NCI-H2081 treated with DMSO at 0.1 percent for 48 hours (cell line): ENCODE measurements at places on chromosomes 2 and 18.

DNA sequence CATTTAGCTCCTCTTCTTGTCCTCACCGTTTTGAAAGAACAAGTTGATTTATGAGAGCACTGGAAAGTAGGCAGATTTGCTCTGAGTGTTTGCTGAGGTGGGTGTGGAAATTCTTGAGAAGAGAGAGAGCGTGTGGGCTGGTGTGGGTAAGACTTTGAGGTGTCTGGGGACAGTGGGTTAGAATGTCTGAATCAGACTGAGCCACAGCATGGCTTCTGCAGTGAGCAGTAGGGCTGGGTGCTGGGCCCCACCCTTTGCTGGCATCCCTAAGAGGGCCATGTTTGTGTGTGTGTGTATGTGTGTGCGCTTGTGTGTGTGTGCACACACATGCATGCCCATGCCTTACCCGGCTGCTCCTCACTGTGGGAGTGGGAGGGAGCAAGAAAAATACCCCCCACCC is 63.7 kb downstream of the COPS8 start:
- no peak for DNase-seq

- no peak for DNase-seq
These were observed 15.8 kb downstream of the PASK start for GRCh38 chr2:241133436-241133820.

DNA sequence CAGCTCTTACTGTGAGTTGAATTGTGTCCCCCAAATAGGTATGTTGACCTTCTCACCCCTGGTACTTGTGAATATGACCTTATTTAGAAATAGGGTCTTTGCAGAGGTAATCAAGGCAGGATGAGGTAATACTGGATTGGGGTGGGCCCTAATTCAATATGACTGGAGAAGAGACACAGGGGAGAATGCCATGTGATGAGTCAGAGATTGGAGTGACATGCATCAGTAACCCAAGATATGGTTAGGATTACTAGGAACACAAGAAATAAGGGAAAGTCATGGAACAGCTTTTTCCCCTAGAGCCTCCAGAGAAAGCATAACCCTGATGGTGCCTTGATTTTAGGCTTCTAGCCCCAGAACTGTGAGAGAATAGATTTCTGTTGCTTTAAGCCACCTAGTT is 37.0 kb upstream of the ATP5MC3 start:
- no peak for DNase-seq

DNA sequence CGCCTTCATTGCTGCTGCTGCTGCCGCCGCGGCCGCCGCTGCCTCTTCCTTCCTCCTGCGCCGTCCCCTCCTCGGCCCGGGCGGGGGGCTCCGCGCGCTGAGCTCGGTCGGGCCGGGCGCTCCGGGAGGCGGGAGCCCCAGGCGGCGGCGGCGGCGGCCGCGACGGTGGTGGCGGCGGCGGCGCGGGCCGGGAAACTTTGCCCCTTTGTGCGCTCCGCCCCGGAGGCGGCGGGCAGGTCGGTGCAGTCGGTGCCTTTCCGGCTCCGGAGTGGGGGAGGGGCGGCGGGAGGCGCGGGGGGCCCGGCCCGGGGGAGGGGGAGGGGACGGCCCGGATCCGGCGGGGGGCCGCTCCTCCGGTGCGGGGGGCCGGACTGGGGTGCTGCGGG is 205 bp downstream of the TET3 start:
- no peak for DNase-seq

DNA sequence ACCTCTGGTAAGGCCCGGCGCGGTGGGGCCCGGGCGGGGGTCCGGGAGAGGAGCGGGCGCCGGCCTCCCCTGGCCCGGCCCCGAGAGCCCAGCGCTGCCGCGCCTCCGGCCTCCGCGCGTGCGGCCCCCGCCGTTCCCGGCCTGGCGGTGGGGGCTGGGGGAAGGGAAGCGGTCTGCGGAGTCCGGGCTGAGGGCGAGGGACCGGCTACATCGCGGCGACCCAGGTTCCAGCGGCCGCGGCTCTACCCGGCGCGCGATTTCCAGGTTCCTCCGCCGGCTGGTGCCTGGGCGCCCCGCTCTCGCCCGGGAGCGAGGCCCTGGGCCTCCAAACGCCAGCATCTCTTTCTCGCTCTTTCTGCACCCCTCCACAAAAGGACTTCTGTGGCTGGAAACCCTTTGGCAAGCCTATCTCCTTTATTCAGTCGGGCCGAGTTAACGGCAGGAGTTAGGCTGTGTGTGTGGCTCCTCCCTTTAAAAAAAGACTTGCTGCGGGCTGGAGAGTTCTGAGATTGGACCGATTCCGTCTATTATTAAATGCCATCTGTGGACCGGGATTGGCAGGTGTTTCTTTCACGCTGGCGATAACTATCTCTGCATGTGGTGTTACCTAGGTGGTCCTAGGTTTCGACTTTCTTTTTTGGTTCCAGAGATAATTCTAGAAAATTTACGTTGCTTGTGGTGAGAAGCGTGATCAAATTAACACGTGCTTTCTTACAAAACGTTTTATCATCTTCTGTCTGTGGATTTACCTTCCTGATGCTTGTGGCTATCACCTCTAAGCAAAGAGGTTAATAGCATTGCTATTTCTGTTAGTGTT is 592 bp downstream of the ME2 start:
- no peak for DNase-seq

GRCh38 chr2:8502316-8502715 is 179.5 kb upstream of the ID2 start:
- DNase-seq, result no peak

DNA sequence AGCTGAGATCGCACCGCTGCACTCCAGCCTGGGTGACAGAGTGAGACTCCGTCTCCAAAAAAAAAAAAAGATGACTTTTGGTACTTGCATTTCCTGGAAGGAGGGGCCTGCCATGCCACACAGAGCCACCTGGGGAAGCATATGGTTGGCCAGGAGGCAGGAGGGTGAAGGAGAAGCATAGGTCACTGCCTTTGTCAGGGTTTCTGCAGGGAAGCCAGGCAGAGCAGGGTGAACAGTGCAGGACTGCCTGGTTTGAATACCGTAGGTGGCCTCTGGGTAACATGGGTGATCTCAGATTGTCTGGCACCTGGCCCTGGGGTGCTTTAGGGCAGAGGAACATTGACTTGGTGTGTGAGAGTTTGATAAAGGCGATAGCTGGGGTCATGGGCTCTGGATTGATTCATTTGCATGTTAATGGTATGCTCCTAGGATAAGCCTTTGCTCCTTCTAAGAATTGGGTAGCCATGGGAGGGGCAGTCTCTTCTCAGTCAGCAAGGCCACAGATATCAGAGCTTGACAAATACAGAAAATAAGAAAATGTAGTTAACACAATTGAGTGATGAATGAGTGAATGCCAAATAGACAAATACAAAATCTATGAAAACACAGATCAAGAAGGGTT is 124.0 kb upstream of the SEC11C start:
- no peak for DNase-seq

DNA sequence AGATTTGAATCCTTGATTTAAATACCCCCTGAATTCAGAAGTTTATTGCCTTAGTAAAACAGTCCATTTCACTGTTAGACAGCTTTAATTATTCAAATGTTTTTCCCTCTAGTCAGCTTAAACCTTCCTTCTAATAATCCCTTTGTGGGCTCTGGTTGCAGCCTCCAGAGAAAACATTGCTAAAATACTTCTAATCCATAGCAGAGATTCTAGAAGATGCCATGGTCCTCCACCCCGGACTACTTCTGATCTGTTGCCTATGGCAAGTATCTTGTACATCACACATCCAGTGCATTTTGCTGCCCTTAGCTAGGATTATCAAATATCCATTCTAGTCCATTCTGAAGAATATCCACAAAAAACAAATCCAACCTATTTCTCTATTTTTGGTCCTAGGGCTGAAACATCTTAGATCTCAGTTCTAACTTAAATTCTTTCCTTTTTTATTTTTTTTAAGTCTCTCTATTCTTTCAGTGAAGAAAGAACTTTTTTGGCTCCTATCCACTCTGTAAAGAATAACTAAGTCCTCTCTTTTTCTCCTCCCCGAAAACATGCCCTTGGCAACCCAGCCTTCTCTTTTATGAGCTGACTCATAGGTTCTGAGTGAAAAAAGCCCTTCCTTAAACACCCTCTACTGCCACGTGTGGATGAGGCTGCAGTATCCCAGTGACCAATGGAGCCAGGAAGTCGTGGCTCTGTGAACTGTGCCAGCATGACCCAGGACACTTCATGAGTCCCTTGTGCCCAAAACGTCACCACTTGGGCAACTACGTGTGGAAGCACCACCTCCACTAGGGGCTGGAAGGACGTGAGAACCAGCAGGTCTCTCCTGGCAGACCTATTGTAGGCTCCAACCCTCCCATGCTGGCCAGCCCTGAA is 349.8 kb downstream of the TNS1 start:
- no peak for DNase-seq

- DNase-seq, result no peak
These were observed 1.6 kb downstream of the SMAD7 start for GRCh38 chr18:48949050-48949605.

GRCh38 chr2:15744820-15745219 is 153.2 kb downstream of the DDX1 start:
- DNase-seq, result no peak

DNA sequence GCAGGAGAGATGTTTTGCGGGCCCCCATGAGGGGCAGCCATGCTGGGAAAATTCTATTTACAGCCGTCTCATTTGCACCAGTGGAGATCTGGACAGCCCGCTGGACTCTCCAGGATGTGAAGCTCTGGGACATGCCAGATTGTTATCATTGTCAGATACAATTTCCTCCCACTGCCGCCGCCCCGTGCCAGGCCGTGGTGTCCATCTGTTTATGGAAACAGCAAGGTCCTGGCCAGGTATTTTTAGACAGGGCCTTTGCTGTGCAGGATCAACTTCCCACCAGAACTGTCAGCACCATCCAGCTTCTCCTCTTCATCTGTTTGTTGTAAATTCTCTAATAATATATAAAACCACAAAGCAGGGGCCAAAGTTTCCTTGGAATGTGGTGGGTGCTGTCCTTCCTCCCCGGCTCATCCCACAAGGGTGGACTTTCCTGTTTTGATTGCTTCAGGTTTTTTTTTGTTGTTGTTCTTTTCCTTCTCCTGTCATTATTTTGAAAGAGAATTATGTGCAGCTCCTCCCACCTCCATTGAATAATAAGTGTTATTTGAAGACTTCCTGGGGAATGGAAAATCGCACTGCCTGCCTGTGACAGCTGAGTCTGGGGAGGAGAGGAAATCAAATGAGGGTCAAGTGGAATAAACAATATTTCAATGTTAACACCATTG is 398.1 kb downstream of the TNS1 start:
- no peak for DNase-seq

DNA sequence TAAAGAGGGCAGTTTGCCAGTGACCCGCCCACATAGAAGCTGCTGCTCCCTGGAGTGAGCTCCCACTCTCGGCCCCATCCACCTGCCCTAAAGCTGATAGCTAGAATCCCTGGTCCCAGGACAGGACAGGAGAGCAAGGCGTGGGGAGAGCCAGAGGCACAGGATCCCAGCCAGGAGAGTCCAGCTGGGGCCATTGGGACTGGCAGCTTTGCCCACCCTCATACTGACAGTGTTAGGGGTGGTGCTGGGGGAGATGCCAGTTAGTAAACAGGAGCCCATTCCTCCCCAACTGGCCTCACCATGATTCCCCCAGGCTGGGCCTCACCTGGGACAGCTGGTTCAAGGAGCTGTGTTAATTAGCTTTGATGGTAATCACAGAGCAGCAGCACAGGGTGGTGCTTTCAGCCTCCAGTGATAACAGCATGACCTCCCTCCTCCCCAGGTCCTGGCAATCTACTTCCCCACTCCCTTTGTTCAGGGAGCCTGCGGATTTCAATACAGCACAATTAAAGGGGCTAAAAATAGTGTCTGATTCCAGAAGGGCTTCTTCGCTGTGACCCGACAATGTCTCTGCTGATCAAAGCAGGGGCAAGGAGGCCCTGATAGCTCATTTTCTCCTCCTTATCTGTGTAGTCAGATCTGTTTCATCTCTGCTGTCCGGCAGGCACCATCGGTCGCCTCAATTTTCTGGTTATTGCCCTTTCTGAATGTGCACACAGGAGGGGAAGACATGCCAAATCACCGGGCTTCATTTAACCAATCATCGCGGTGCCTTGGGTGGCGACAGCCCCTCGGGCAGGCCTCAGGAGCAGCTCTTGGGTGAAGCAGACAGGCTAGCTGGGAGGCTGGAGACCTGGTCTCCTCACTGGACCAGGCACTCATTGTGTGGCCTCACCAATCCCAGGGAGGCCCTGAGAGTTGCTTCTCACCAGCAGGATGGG is 119.9 kb upstream of the TEX51 start:
- DNase-seq, result no peak

DNA sequence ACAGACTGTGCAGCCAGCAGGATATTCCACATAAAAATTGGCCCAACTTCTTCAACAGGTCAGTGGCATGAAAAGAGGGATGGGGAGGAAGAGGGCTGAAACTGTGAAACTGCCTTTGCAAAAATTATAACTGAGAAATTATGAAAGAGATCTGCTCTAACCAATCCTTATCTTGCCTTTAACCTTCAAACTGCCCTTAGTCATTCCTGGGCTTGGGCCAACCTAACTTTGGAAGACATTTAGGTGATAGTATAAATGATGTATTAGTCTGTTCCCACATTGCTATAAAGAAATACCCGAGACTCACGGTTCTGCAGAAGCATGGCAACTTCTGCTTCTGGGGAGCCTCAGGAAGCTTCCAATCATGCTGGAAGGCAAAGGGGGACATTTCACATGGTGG is 74.5 kb downstream of the RPL31 start:
- no peak for DNase-seq

- no peak for DNase-seq
These were observed 316.4 kb downstream of the MYCN start for GRCh38 chr2:16256601-16257321.

DNA sequence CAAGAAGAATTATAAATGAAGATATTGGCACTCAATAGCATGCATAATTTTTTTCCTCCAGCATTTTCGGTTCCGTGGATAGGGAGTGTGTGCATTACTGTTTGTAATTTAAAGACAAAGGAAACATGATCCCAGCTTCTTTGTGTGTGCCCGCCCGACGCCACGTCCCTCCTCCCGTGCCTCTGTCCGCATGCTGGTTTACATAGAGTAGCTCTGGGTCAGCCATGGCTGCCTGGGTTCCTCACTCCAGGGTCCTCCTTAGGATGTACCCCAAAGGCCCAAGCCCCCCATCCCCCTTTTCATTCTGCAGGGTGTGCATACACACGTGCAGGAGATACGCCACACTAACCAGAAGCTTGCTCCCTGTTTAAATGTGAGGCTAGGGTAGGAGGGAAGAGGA is 214.7 kb downstream of the KLHL29 start:
- DNase-seq, result peak; percentile 80

DNA sequence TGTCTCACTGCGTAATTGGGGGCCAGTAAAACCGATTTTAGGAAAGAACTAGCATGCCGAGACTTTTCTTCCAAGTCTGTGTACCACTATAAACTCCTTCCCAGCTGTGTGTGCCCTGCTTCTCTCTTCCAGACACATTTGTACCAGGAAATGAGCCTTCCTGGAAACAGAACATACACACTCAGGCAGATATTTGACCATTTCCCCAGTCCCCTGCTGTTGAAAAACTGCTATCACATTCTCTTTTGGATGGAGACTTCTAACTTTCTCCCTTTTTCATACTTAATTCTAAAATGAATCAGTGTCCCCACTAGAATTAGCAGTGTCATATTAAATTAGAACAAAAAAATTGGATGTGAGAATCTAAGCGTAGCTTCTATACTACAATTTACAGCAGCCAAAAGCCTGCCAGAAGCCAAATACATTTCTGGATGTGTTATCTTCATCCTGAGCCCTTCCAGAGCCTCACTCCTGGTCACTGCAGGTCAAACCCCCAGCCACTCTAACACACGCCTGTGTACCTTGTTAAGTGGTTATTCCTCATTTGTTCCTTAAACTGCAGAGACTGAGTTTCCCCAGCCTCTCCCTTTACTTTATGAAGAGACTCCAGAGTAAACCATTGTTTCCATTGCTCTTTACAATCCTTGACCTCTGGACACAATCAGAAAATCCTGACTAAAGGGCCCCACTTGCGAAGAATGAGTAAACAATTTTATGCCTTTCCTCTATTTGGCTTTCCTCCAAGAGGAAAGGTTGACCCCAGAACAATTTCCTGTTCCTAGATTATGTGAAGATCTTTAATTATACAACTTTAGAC is 20.4 kb downstream of the DSG4 start:
- no peak for DNase-seq
